ENCODE measurements at places on chromosomes 5 and 9. TPM values are rescaled to one million over a fixed set of nuclear protein-coding genes. Genes with fewer than 3 reads are reported as not detected.
A peak's percentile ranks its signal among the peaks of the same experiment; 100 is the strongest.

GRCh38 chr5:122076669-122077365 is 1.2 kb downstream of the LOX start:
- DNase-seq, result peak; percentile 88

- DNase-seq, result no peak
Observed at GRCh38 chr9:20144197-20144596, 355.4 kb upstream of the SLC24A2 start.

GRCh38 chr5:177133853-177134696 is 502 bp downstream of the NSD1 start:
- DNase-seq, result peak; percentile 61

DNA sequence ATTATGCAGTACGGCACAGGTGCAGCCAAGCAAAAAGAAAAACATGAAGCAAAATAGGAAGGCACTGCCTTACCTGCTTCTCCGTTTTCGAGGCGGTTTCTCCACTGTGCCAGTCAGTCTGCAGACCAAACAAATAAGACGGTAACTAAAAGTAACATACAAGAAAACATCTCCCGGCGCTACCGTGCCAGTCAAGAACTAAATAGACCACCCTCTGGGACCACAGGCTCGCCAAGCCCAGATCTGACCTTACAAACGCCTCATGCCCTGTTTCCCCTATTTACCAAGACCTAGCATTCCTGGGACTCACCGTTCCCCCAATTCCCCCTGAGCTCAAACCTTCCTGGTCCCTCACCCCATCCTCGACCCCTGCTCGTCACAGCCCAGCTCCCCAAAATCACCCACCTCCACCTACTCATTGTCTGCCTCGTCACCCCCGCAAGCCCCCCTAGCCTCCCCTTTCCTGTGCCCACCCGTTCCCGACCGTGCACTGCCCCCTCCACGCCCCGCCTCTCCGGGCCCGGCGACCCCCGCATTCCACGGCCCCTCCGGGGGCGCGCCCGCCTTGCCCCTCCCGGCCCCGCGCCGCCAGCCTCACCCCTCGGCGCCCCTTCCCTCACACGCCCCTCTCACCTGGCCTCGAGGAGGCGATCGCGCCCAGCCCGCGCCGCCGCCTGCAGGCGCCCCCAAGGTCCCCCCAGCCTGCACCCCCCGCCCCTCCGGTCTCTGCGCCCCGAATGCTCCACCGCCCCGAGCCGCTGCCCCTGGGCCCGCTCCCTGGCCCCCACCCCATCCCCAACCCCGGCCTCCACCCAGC is 560 bp downstream of the SCAI start:
- no peak for DNase-seq

GRCh38 chr5:2750026-2750757 is 1.3 kb downstream of the IRX2 start:
- no peak for DNase-seq

GRCh38 chr5:129382921-129383672 is 77.0 kb upstream of the ADAMTS19 start:
- no peak for DNase-seq

DNA sequence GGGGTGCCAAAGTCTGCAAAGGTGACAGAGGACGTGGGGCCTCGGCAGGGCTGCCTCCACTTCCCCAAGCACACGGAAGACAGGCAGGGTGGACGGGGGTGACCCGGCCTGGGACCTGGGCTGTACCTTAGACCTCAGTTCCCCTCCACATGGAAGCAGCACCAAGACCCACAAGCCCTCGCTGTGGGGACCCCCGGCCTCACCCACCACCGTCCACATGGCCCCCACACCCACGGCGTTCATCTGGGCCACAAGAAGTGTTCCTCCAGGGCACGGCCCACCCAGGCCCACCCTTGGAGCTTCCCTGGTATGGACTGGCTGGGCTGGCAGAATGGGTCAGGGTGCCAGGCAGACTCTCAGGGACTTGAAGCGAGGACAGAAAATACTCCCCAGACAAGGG is 45.8 kb upstream of the NKD2 start:
- no peak for DNase-seq

DNA sequence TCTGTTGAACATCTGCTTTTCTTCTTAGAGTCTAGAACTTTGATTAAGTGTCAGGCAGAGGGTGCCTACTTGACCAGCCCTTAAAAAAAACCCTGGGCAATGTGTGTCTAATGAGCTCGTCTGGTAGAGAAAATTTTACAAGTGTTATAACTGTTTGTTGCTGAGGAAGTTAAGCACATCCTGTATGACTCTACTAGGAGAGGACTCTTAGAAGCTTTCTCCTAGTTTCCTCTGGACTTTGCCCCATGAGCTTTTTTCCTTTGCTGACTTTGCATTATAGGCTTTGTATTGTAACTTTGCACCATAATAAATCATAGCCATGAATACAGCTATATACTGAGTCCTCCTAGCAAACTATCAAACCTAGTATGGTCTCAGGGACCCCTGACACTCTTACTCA is 39.4 kb downstream of the GNG10 start:
- DNase-seq, result no peak

DNA sequence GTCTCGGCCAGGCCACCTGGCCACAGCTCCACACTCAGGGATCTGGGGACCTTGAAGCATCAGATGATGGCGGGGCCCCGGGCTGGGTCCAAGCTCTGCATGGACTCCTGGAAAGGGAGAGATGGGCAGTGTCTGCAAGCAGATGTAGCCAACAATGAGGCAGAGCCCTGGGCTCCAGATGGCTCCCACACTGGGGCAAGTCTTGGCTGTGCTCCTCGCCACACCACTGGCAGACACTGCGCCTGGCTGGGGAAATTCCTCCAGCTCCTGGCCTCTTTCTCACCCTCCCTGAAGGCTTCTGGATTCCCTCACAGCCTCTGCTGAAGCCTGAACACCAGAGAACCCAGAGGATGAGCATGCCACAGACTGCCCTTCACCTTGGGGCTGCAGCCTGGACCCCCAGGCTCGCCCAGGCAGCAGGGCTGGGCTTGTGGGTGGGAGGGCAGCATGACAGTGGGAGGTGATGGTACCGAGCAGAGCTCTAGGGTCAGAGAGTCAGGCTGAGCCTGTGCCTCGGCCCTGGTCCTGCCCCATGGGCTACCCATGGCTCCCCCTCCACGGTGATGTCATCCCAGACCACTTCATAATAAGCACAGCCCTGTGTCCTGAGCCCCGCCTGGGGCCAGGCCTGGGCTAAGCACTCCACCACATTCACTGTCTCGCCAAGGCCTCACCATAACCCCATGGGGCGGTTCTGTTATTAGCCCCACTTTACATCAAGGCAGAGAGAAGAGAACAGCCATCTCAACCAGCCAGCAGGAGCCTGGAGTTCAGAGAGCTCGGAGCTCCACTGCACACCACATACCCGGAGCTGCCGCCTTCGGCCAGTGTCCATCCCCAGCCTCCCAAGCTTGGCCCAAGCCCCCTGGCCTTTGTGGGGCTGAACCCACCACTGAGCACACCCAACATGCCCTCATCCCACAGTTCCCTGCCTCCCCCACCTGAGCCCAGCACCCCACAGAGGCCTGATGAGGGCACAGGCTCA is 62.2 kb upstream of the ADAMTS2 start:
- DNase-seq, result peak; percentile 68

GRCh38 chr5:10760096-10760920 is 726 bp downstream of the DAP start:
- DNase-seq, result peak; percentile 47

DNA sequence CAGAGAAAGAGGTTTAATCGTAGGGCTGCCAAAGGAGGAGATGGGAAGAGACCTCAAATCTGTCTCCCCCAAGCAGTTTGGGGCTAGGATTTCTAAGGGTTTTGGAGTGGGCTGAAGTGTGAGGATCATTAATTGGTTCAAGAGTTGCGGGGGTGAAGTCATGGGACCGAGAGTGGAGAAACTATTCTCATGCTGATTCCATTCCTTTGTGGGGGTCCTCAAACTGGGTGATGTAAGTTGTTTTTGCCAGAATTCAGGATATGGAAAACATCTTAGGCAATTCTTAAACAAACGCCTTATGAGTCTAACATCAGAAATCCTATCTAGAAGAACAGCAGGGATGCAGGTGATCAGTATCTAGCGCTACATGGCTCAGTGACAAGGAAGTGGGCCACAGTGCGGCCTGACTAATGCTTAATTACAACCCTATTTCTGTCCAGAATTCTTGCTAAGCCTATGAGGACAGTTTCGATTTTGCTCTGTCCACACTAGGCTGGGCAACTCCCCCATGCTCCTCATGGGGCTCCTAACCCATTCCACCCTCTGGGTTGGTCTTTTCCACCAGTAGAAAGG is 27.7 kb upstream of the TRIO start:
- DNase-seq, result no peak

- DNase-seq, result no peak
Observed at GRCh38 chr5:67992923-67993322, 222.6 kb upstream of the PIK3R1 start.

DNA sequence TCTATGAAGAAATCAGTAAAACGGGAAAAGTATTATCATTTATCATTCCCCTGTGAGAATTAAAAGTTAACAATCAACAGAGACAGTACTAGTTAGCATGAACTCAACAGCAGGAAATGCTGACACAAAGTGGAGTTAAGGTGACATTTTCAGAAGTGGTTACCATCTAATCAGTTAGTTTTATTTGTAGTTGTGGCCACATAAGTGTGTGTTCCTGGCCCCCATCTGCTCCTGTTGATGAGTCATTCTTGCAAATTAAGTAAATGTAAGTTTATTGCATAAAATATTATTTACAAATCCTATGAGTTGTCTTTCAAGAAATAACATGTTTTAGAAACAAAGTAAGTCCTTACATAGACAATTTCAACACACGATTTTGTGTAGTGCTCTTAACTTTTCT is 8.9 kb upstream of the BNC2 start:
- no peak for DNase-seq

The C5orf15 gene
- polyA plus RNA-seq, result 29.6 TPM

The NUTM2G gene
- polyA plus RNA-seq, result 0.02 TPM

The SLC34A1 gene
- not detected for polyA plus RNA-seq
